Activated gamma-delta T cell treated with anti-CD3 and anti-CD28 coated beads, Interleukin-2, amount 50 U/mL, for 16 hours (primary cell): ENCODE measurements at places on chromosomes 7 and 10.
A peak's percentile ranks its signal among the peaks of the same experiment; 100 is the strongest.

GRCh38 chr10:78685466-78686103 is 383.2 kb upstream of the ZMIZ1 start:
- DNase-seq = no peak

DNA sequence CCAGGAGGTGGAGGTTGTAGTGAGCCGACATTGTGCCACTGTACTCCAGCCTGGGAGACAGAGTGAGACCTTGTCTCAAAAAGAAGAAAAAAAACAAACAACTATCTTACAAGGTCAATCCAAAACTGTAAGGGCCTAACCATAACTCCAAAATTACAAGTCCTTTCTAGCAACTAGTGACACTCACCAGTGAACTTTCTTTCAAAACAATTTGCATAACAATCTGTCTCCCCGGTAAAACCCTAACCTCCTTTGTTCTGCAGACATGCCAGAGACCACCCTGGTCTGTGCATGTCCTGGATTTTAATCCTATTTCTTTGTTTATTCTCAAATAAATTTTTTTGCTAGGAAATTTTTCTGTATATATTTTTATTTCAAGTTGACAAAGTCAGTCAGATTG is 68.1 kb downstream of the EXOC6 start:
- no peak for DNase-seq

DNA sequence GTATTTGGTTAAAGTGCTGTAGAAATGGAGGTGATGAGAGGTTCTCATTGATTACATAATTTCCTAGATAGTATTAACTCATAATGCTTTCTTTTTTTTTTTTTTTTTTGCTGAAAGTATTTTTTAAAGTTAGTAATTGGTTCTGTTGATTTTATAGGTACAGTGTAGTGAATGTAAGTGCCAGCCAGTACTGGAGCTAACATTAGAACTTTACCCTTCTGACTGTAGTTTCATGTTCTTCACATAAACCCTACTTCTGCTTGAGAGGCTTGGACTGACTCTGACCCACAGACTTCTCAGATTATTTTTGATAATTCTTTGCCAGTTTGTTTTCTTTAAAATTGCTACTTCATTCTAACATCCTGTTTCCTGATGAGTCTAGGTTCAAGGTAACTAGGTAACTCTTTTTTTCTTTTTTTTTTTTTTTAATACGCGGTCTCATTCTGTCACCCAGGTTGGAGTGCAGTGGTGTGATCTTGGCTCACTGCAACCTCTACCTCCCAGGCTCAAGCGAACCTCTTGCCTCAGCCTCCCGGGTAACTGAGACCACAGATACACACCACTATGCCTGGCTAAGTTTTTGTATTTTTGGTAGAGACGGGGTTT is 92.2 kb upstream of the OIT3 start:
- DNase-seq = no peak

DNA sequence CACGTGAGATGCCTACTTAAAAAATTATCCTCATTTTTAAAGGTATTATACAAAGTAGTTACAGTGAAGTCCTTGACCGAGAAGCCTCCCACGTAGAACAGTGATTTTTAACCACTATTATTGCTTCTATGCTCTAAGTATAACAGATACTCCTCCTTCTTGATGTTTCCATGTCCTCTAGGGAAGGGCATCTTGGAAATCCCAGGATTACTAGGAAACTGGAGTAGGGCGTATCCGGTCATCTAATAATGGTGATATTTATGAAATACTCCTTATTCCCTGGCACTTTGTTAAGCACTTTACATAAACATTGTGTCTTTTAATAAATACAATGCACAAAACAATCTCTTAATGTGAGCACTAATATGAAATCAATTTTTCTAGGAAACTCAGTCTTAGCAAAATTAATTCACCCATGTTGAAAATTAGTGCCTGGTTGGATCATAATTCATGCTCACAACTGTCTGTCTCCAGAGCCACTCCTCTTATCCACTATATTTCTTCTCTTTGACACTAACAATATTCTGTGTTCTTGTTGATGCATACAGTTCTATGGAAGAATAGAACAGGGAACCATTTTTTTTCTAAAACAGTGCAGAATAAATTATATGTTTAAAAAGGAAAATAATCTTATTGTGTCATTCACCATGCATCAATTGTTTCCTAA is 128.6 kb upstream of the SEMA3E start:
- DNase-seq = no peak

DNA sequence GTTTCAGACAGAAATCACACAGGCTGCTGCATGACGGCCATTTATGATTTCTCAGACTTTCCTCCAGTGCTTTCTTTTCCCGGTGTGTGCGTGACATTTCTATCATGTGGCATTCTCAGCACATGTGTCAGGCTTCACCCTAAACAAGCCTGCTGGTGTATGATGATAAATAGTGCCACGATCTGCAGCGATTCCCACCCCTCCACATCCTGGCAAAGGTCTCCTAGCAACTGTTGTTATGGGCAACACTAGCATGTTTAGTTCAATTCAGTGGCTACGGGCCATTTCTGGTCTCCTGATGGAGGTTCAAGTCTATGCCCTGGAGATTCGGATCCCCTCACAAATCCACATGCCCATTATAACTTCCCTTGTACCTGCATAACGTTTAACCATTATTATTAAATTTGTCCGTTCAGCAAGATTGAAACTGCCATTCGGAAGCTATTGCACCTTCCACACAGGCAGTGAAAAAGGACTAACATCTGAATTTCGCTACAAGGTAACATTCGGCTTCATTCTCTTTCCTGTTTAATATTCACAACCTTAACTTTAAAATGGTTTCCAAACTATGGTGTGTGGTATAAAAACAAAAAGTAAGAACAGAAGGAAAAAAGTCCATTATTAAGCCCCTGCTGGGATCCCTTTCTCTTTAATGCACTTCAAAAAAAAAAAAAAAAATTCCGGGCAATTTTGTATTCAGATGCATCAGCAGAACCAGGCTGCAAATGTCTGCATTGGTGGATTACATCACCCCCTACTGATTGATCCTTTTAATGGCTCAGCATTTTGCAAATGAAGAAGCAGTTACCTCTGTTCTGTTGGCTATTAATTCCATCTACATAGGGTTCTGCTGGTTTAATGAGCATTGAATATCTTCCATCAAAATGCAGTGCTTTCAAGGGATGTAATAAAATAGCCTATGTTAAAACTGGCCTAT is 90.2 kb downstream of the FRMD4A start:
- no peak for DNase-seq

GRCh38 chr7:158829021-158829341 is 328 bp downstream of the ESYT2 start:
- peak; percentile 50 for DNase-seq

- DNase-seq = no peak
Measured at GRCh38 chr7:148270576-148270975, 320.0 kb upstream of the C7orf33 start.

GRCh38 chr7:99782012-99782953 is 1.7 kb downstream of the CYP3A4 start:
- no peak for DNase-seq

- no peak for DNase-seq
Measured at GRCh38 chr10:16440396-16441133, 3.8 kb downstream of the PTER start.

DNA sequence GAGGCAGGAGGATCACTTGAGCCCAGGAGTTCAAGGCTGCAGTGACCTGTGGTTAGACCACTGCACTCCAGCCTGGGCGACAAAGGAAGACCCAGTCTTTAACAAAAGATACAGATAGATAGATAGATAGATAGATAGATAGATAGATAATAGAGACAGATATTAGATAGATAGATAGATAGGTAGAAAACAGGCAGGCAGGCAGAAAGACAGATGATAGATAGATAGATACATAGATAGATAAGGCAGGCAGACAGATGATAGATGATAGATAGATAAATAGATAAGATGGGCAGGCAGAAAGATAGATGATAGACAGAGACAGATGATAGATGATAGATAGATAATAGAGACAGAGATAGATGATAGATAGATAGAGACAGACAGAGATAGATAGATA is 54.5 kb downstream of the TMEM130 start:
- no peak for DNase-seq

DNA sequence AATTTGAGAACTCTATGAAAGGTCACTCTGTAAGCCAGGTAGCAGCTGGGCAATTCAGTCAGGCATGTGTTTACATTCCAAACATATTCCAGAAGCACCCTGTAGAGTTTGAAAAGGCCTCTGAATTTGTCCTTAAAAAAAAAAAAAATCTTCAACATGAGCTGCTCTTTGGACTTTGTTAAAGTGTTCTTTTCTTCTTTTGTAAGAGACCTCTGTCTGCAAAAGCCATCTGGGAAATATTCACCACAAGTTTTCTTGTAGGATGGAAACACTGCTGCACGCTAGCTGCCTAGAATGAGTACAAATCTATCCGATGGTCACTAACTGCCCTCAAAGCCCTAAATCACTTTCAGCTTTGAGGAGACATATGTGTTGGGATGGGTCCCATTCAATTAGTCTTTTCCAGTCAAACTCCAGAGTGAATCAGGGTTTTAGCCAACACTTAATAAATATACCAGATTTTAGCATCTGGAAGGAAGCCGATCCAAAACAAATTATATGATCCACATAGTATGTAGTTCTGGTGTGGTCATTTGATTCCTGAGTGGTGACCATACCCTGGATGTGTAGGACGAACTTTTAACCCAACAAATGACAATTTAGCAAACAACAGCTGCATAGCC is 85.9 kb downstream of the CD36 start:
- no peak for DNase-seq
